ENCODE measurements at places on chromosomes 4 and X.

- DNase-seq = no peak
Observed at GRCh38 chrX:135522878-135523693, 2.6 kb downstream of the INTS6L start.

DNA sequence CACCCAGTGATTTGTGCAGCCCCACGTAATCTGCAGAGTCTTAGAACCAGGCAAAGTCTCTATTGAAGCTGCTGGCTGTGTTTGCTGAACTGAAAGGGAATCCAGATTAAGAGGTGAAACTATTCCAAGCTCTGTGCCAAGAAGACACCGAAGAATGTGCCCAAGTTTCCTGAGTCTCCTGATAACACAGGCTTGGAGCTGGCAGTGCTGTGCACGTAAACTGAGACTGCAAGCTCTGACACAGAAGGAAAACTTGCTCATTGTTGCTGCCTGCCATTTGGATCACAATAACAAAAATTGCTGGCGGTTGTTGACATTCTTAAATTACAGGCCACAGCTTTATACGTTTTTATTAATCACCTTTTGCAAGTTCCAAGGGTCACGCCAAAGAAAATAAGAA lies 60.2 kb upstream of the VCX3B start:
- no peak for DNase-seq

DNA sequence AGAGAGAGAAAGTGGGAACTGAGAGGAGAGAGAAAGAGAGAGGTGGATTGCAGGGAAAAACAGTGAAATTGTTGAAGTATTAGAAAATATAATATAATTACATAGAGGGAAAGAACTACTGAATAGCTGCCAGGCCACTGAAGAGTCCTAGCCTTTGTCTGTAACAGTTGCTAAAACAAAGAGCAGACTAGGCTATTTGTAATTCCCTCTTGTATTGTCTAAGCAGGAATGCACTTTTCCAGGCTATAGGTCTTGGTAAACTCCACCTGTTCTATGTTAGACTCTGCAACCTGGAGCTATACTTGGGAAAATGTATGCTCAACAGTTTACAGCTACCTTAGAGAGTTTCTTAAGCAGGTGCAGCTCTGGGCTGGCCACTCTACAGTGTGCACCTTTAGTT lies 1063.3 kb downstream of the ADGRL3 start:
- DNase-seq = no peak

- DNase-seq = no peak
Observed at GRCh38 chr4:169202145-169202699, 68.5 kb downstream of the SH3RF1 start.

DNA sequence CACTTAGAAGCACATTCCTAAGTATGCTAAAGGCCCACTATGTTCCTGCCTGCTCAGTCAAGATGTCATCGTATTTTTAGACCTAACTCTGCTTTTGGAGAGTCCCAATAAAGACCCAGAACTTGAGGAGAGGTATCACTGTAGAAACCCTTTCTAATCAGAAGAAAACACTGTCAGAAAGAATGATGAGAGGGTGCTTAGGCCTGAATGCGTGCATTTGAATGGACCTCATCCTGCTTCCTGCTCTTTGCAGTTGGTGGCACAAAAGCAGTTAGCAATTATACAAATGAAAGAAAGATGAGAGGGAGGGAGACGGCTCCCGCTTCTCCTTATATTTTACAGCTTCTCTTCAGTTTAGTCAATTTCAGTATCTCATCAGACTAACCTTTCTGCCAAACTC lies 987.2 kb downstream of the CCSER1 start:
- DNase-seq = no peak

- no peak for DNase-seq
Observed at GRCh38 chrX:139787601-139788000, 79.6 kb upstream of the MCF2 start.

- no peak for DNase-seq
Observed at GRCh38 chr4:121408-122084, 2.8 kb upstream of the ZNF718 start.

- no peak for DNase-seq
Observed at GRCh38 chrX:43808231-43808630, 74.0 kb downstream of the MAOB start.

GRCh38 chrX:129704491-129704890 lies 34.3 kb upstream of the XPNPEP2 start:
- no peak for DNase-seq

- peak; percentile 36 for DNase-seq
Observed at GRCh38 chrX:150032742-150033141, 94.5 kb upstream of the EOLA2 start.

DNA sequence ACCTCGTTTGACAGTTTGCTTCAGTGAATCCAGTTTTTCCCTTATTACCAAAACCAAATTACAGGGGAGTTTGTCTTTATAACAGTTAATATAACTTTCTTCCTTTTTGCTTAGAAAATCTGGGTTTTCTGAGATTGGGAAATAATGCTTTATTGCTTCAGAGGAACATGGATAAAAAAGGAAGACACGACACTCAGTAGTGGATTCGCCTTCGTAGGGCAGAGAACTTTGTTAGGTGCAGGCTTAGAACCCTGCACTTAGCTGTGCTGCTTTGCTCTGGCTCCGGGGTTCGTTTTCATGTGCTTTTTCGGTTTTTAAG lies 188.2 kb downstream of the SOWAHB start:
- no peak for DNase-seq

DNA sequence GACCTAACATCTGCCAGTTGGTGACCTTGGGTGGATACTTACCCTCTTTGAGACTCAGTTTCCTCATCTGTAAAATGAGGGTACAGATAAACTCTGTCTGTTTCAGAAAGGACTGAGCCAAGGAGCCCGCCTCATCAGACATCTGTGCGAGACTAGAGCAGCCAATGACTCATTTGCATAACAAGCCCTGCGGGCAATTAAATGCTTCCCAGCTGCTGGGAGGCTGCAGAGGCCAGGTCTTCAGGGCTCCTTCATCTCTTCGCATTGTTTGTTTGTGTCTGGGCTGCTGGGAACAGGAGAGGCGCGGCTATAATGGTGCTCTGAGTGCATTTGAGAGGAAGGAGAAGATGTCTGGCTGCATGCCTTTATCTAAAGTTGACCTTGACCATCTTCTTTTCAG lies 85.0 kb downstream of the ADRA2C start:
- DNase-seq = peak; percentile 10

- DNase-seq = no peak
Observed at GRCh38 chr4:25896776-25897539, 17.1 kb upstream of the SMIM20 start.

- no peak for DNase-seq
Observed at GRCh38 chr4:25790024-25790423, 72.8 kb downstream of the SEL1L3 start.
